ENCODE measurements at places on chromosomes 11 and 22.
A peak's percentile ranks its signal among the peaks of the same experiment; 100 is the strongest.

DNA sequence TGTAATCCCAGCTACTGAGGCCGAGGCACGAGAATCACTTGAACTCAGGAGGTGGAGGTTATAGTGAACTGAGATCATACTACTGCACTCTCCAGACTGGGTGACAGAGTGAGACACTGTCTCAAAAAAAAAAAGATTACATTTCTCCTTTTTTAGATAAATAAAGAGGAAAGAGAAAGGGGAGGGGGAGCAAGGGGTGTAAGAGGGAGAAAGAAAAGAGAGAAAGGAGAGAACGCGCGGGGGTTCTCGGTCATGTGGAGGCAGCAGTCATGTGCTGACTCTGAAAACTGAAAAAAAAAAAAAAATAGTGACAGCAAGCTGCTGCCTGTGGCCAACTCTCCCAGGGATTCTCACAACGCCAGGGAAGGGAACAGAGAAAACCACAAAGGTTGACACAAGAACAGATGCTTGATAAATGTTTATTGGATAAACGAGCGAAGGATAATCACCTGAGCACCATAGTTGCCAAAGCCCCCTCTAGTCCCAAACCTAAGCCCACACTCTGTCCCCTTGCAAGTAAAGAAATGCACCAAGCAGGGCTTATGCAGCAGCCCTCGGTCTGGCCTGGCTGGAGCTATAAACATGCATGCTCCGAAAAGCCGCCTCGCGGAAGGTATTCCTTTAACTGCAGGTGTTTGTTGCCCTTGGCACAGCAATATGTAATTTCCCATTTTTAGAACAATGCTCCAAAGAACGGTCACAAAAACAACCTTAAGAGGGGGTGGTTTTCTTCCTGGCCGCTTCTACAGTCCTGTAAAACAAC is 14.5 kb downstream of the SCGB1A1 start:
- no peak for DNase-seq

DNA sequence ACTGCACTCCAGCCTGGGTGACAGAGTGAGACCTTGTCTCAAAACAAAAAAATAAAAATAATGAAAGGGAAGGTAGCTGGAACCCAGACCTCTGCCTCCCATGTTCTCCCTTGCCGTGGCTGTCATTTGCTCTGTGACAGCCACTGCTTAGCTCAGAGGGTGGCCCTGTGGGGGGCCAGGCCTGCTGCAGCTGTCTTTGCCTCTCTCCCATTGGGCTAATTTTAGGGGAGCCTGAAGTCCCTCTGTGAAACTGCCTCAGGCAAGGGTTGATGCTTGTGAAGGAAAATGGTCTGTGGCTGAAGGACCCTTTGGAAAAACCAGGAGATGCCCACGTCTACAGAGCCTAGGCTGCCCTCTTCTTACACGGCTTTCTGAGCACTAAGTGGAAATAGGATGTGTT is 42.9 kb downstream of the C11orf91 start:
- no peak for DNase-seq

- no peak for DNase-seq
Measured at GRCh38 chr11:58796333-58796732, 48.2 kb downstream of the GLYATL2 start.

GRCh38 chr22:50528682-50529415 is 963 bp downstream of the TYMP start:
- no peak for DNase-seq

DNA sequence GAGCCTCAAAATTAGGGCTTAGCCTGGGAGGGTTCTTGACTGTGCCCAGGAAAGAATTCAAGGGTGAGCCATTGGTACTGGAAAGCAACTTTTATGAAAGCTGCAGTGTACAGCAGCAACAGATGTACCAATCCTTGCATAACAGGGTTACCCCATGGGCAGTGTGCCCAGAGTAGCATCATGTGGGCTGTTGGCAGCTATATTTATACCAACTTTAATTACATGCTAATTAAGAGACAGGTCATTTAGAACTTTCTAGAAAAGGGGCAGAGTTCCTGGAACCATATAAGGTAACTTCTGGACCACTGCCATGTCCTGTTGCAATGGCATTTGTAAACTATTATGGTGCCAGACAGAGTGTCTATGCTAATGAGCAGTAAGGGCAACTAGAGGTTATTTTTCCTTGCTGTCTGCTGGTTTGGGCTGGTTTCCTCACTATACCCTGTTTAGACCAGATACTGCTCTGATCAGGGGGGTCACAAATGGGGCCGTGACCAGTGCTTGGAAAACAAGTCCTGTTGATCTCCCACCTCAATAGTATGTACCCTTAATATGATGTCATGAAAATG is 1120.5 kb upstream of the RAG2 start:
- no peak for DNase-seq

GRCh38 chr11:93537767-93538261 is 5.4 kb downstream of the SMCO4 start:
- DNase-seq: no peak

GRCh38 chr11:128530118-128531074 is 57.0 kb downstream of the ETS1 start:
- DNase-seq: no peak

GRCh38 chr11:122215244-122215992 is 99.4 kb upstream of the BLID start:
- peak; percentile 59 for DNase-seq

DNA sequence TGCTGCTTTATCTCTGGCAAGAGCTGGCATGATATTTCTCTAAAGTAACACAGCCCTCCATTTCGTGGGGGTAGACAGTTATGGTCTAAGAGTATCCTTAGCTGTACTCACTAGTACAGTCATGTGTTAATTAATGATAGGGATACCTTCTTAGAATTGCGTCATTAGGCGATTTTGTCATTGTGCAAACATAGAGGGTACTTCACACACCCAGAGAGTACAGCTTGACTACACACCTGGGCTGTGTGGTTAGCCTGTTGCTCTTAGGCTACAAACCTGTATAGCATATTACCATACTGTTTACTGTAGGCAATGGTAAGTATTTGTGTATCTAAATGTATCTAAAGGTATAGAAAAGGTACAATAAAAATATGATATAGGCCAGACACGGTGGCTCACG is 17.0 kb downstream of the XRCC6 start:
- DNase-seq: no peak
